Skeletal muscle cell (primary cell): ENCODE measurements at places on chromosomes 4 and X.
A peak's percentile ranks its signal among the peaks of the same experiment; 100 is the strongest.

GRCh38 chr4:101102114-101102742 lies 245.1 kb downstream of the PPP3CA start:
- DNase-seq: peak; percentile 89

DNA sequence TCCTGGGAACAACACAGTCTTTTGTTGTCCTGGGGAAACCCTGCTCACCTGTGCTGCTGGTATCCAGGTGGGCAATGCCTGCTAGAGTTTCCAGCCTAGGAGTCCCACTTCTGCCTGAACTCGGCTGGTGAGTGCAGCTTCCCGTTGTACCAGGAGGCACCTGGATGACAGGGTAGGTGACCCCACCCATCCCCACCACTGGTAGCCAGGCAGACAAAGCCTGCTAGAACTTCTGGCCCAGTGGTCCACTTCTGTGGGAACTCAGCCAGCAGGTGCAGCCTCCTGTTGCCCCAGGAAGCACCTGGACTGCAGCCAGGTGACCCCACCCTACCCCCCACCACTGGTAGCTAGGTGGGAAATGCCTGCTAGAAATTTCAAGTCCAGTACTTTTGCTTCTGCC lies 9.7 kb upstream of the TCEAL2 start:
- DNase-seq: no peak

DNA sequence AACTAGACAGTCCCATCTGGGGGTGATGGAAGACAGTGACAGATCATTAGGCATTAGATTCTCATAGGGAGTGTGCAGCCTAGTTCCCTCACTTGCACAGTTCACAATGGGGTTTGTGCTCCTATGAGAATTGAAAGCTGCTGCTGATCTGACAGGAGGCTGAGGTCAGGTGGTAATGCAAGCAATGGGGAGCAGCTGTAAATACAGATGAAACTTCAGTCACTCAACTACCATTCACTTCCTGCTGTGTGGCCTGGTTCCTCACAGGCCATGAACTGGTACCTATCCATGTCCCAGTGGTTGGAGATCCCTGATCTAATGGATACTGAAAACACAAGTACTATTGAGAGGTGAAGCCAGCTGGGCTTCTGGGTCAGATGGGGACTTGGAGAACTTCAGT lies 72.5 kb downstream of the AGTR2 start:
- no peak for DNase-seq

DNA sequence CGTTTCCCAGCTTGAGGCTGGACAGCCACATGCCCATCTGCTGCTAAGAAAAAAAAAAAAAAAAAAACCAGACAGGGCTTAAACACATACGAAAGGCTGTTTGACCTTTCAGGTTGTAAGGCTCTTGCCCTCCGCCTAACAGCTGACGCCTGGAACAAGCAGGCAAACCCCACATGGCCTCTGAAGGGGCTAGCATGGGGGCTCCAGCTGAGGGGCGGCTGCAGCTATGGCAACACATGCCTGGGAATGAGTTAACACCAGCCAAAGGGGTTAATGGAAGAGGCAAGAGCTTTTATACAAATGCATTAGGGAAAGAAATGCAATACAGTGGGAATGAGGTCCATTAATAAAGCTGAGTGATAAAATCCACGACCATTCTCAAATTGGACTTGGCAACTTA lies 183.6 kb downstream of the ENOX2 start:
- DNase-seq: no peak

DNA sequence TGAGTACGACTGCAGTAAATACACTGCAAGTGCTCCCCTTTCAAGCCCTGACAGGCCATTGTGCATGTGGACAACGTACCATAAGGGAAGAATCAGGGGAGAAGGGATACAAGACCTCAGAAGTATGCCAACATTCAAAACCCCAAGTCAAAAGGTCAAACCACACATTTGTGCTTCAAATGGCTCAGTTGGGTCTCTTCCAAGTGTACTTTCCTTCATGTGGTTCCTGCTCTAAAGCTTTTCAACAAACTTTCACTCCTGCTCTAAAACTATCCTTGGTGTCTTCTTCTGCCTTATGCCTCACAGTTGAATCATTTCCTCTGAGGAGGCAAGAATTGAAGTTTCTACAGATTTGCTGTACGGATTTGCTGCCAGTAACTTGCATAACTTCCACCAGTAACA lies 305.7 kb upstream of the SLIT2 start:
- peak; percentile 100 for DNase-seq

DNA sequence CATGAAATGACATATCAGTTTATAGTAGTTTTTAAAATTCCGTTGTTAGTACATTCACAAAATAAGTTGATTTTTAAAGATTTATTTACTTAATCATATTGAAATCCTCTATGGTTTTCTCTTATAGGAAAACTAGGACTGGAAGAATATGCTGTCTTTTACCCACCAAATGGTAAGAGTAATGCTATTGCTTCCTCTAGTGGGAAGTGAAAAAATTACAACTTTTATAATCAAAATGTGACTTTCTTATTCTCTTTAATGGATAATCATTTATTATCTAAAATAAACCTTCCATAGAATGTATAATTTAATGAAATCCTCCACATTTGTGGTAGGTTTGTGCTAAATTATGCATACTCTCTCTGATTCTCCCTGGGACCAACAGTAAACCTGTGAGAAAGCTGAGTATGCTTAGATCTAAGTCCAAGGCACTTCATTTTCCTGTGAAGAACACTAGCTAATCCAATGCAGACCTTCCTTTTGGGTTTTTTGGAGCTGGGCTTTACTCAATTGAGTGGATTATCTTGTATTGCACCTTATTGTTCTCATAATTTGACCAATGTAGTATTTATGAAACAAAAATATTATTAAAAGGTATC lies 136.2 kb downstream of the TBC1D19 start:
- DNase-seq: no peak

GRCh38 chr4:146033149-146033548 lies 94.5 kb upstream of the ZNF827 start:
- no peak for DNase-seq

DNA sequence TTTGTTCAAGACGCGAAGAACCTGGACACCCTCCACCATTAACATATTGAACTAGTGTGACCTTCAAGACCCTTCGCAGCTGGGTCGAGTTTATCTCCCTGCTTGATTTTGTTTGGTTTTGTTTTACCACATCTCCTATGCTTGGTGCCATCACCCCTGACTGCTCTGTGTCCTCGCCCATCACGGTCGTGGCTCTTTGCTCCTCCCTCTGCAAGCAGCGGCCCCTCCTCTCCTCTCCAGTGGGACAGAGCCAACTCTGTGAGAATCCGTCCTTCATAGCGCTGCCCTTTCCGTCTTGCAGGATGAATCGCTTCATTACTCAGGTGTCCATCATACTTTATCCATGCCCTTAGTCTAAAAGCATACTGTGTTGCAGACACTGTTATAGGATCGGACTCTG lies 9.1 kb upstream of the FAM149A start:
- no peak for DNase-seq

- DNase-seq: no peak
Observed at GRCh38 chrX:38268011-38268410, 47.3 kb upstream of the SRPX start.
